ENCODE measurements at places on chromosomes 5 and 9.

- DNase-seq, result no peak
Observed at GRCh38 chr5:38163636-38164237, 94.6 kb upstream of the EGFLAM start.

GRCh38 chr9:4182831-4183230 is 117.0 kb downstream of the GLIS3 start:
- DNase-seq, result no peak

DNA sequence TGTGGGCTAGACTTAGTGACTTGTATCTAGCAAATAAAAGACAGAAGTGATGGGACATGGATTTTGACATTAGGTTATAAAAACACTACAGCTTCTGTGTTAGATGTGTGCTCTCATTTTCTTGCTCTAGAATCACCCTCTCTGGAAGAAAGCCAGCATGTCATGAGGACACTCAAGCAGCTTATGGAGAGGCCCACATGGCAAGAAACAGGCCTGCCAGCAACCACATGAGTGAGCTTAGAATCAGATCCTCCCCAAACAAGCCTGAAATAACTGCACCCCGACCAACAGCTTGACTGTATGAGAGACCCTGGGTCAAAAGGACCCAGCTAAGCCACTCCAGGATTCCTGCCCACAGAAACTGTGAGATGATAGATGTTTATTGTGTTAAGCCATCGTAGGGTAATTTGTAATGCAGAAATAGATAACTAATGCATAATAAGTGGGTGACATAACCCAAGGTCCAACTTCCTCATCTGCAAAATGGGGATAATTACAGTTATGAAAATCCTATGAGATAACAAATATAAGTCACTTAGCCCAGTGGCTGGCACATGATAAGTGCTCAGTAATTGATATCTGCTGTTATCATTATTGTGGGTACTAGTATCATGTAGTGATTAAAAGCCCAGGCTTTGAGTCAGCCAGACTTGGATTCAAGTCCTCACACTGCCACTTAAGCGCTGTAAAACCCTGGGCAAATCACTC is 86.5 kb downstream of the KLHL3 start:
- DNase-seq, result no peak

- no peak for DNase-seq
Observed at GRCh38 chr5:93821891-93822415, 80.6 kb upstream of the POU5F2 start.
